GDM1 (cell line): ENCODE measurements at places on chromosomes 16 and 17.

GRCh38 chr17:58269557-58270291, 11.0 kb downstream of the MPO start:
- no peak for DNase-seq

DNA sequence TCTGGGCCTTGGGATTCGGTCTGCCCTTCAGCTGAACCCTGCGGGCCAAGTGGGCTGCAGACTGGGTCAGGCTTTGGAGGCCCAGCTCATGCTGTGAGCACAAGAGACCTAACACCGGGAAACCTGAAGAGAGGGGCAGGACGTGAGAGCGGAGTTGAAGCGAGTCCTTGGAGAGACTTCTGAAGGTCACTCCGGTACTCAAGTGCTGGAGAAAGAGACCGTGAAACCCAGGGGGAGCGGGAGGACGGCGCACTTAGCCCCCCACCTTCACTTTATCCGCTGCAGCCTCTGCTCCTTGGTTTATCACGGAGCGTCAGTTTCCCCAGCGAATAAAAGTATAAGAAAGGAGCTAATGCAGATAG, 361 bp downstream of the UQCRC2 start:
- no peak for DNase-seq

DNA sequence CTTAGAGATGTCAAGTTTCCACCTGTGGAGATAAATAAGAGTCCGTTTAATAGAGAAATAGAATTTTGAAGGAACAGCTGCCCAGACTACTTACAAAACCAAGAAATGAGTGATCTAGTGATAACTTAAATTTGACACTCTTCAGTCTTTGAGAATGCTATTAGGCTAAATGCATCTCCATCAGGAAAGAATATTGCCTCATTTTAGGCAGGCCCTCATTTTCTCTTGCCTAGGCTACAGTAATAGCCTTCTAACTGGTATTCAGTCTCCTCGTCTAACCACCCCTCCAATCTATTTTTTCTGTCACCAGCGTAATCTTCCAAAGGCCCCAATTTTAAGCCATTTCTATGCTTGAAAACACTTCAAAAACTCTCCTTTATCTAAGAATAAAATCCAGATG, 537.8 kb upstream of the CA10 start:
- DNase-seq, result no peak

GRCh38 chr17:60579090-60579489, 20.9 kb upstream of the PPM1D start:
- no peak for DNase-seq

DNA sequence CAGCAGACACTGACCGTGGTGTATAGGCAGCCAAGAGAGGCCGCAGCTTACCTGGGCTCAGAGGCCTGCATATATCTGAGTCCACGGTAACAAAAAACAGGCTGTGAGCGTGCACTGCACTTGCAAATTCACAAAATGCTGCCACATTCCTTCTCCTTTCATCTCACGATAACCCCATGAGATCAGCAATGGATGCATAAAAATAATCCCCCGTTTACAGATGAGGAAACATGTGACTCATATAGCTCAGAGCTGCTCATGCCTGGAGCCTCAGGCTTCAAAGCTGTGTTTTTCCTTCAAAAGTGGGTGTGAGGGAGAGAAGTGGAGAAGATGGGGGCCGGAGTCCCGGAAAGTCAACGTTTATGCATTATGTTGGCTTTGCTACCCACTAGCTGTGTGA, 118.3 kb upstream of the FOXF1 start:
- DNase-seq, result no peak

DNA sequence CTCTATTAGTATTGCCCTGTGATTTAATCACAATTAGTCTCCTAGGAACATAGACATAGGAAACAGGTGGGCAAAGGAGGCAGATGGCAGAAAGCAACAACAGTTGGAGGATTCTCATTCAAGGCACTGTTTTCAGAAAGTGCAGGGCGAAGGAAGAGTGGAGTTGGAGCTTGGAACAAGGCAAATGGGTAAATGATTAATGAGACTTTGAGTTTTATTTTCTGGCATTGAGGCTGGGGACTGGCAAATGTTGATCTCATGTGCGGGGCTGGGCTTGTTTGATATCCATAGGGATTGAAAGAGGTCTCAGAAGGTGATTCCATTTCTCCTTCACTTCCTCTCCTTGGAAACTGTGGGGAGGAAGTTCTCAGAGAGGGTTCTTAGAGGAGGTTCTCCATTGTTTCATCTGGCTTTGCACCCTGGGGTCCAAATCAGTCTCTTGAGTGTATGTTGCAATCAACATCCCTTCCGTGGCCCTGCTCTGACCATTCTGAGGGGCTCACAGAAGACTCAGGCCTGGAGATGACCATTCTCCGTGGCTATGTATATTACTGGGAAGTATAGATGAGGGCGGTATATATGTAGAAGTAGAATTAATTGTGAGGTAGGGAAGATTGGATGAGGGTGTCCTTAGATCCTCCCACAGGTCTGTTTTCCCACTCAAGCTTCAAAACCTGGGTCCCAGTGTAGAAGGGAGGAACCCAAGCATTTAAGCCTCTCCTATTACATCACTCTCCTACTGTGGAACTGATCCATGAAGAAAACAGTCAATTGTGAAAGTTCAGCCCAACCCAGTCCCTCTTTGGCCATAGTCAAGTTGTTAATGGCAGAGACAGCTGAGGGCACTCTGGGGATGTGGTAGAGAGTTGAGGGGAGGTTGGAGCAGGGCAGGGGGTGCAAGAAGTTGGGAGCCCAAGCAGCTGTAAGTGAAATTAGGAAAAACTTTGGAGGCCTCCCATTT, 36.5 kb upstream of the SRSF1 start:
- no peak for DNase-seq

DNA sequence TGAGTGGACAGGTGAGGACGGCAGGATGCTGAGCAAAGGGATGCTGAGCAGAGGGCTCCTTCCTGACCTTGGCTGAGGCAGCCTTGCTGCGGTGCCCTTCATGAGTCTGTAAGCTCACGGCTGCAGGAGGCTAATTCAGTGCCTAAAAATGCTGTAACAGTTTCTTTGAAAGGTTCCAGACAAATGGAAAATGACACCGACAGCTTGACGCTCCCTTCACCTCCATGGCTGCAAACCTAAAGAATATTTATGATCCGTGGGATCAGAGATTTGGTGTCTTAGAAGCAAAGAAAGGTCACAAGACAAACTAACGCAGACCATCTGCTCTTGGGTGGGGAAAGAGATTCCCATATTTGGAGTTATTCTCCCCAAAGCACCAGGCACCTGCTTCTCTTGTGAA, 28.0 kb downstream of the TOM1L2 start:
- no peak for DNase-seq

- DNase-seq, result peak; percentile 73
These were observed 10.0 kb downstream of the ZNF668 start for GRCh38 chr16:31063843-31064611.

GRCh38 chr17:4066210-4066609, 76.6 kb downstream of the ZZEF1 start:
- DNase-seq, result no peak

- DNase-seq, result no peak
These were observed 33.3 kb upstream of the METTL9 start for GRCh38 chr16:21565861-21566669.

GRCh38 chr16:79018650-79019429, 581.7 kb downstream of the MAF start:
- no peak for DNase-seq

- no peak for DNase-seq
These were observed 1.0 kb downstream of the HERPUD1 start for GRCh38 chr16:56932721-56933619.
